ENCODE measurements at places on chromosomes 11 and 22.

GRCh38 chr11:13875643-13876042 lies 86.9 kb upstream of the SPON1 start:
- peaks cover 3% of the 10 kb centered on the region for H3K27me3 ChIP-seq
- DNase-seq = no peak
- H3K27ac ChIP-seq = no peak overlapping the region
- peaks cover 8% of the 10 kb centered on the region for H3K4me1 ChIP-seq
- no peak overlapping the region for H3K4me3 ChIP-seq

- H3K4me1 ChIP-seq = no peaks in the 10 kb centered on the region
- H3K27ac ChIP-seq = no peak overlapping the region
- H3K27me3 ChIP-seq = no peaks in the 10 kb centered on the region
- H3K4me3 ChIP-seq = no peak overlapping the region
Measured at GRCh38 chr22:25485626-25486545, 78.6 kb upstream of the GRK3 start.

DNA sequence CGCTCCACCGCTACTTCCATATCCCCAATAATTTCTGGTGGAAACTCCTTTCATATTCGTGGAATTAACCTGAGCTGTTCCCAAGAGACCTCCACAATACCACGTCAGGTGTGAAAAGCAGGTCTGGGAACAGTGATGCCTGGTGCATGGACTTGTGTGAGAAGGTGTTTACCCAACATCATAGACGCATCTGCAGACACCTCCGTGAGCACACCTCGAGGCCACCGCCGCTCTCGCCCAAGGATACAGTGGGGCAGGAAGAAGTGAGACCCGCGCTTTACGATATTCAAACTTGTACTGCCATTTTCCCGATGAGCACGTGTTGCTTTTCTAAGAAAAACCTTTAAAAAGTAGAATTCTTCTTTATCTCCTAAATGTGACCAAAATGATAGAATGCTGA lies 8.2 kb downstream of the PHF21B start:
- H3K36me3 ChIP-seq = no peaks in the 10 kb centered on the region
- H3K27me3 ChIP-seq = peaks cover 31% of the 10 kb centered on the region
- no peaks in the 10 kb centered on the region for H3K4me1 ChIP-seq
- H3K27ac ChIP-seq = no peak overlapping the region
- no peak for DNase-seq
- H3K4me3 ChIP-seq = no peak overlapping the region

DNA sequence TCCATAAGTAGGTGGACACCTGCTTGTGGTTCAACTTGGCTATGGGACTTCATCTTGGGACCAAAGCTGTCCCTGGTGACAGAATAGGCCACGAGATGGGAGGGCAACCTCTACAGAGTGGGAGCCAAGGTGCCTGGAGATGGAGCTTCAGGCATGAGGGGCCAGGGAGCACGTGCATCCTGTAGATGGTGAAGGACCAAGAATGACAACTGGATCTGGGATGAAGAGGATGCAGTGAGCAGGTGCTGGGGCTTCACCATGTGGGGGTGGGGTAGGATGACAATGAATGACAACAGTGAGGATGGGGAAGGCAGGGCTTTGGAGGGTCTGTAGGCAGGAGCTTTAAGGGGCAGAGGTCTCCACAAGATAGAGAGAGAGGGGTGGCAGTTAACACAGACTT lies 372.0 kb upstream of the B3GAT1 start:
- H3K27ac ChIP-seq = no peak overlapping the region
- peaks cover 33% of the 10 kb centered on the region for H3K27me3 ChIP-seq
- no peak for DNase-seq
- no peaks in the 10 kb centered on the region for H3K36me3 ChIP-seq
- no peak overlapping the region for H3K4me3 ChIP-seq

- DNase-seq = no peak
- H3K27ac ChIP-seq = peak overlapping the region; percentile 20
- H3K4me1 ChIP-seq = peaks cover 10% of the 10 kb centered on the region
- peak overlapping the region; percentile 57 for H3K4me3 ChIP-seq
- H3K36me3 ChIP-seq = no peaks in the 10 kb centered on the region
- no peaks in the 10 kb centered on the region for H3K27me3 ChIP-seq
Measured at GRCh38 chr22:38570779-38571364, 889 bp upstream of the DMC1 start.

All from RWPE2 (cell line).